ENCODE measurements at places on chromosomes 6 and 20.

GRCh38 chr6:7730001-7730783 lies 4.3 kb downstream of the BMP6 start:
- DNase-seq: no peak

GRCh38 chr6:18464176-18464575 lies 77.0 kb downstream of the RNF144B start:
- no peak for DNase-seq

DNA sequence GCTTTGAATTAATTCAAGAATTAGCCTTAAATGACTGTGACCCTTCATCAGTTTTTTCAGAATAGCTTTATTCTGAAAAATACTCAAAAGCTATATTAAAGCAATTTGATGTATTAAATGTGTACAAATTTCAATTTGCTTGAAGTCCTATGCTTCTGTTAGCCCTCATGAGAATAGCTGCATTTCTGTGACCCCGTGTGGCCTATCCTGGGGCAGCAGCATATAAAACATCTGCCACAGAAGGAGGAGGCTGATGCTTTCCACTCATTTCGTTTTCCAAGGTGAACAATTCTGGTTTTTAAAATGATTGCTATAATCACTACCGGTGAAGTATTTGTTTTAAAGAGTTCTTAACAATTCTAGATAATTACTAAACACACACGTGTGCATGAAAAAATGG lies 360.3 kb downstream of the BTBD9 start:
- DNase-seq: no peak

- DNase-seq: no peak
These were observed 49.1 kb downstream of the ZHX3 start for GRCh38 chr20:41268402-41268801.

GRCh38 chr6:44057931-44058616 lies 69.2 kb downstream of the MRPL14 start:
- no peak for DNase-seq

- no peak for DNase-seq
These were observed 36.5 kb downstream of the SCML4 start for GRCh38 chr6:107787589-107787960.

GRCh38 chr6:75436869-75437268 lies 56.7 kb downstream of the FILIP1 start:
- no peak for DNase-seq

- DNase-seq: no peak
These were observed 4.9 kb upstream of the TMEM242 start for GRCh38 chr6:157328108-157328692.

DNA sequence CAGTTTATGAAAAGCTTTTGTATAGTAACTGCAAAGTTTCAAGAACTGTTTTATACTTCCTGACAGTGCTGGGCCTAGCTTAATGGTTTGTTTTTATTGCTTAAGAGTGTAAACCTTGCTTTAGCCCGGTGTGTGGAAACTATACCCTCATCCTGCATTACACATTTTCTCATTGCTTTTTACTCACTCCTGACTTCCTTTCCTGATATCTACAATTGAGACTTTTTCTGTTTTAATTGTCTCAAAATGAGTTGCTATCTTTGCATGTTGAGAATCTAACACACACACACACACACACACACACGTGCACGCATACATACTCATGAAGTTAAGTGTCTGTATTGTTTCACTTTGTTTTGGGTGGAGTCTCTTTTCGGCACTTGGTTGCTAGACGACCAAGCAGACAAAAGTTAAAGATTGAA lies 16.7 kb downstream of the BMP2 start:
- DNase-seq: no peak

Data from GM12892 (cell line).